ENCODE measurements at places on chromosomes 3 and 15.

DNA sequence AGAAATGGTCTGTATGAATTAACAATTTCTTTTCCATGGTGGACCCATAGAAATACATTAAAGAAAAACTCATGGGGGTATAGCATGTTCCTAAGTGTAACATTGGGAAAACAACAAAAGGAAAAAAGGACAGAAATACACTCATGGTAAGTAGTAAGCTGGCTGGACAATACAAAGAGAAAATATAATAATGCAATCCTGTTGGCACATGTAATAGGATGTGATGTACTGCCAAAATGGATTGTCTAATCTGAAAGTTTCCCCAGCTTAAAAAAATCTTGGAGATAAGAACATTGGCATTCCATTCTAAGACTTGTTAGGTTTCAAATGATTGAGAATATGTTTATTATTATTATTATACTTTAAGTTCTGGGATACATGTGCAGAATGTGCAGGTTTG lies 128.1 kb downstream of the MBNL1 start:
- DNase-seq, result no peak

- DNase-seq, result no peak
Measured at GRCh38 chr3:41224120-41224806, 25.0 kb downstream of the CTNNB1 start.

GRCh38 chr3:134910026-134910425 lies 115.0 kb downstream of the EPHB1 start:
- no peak for DNase-seq

DNA sequence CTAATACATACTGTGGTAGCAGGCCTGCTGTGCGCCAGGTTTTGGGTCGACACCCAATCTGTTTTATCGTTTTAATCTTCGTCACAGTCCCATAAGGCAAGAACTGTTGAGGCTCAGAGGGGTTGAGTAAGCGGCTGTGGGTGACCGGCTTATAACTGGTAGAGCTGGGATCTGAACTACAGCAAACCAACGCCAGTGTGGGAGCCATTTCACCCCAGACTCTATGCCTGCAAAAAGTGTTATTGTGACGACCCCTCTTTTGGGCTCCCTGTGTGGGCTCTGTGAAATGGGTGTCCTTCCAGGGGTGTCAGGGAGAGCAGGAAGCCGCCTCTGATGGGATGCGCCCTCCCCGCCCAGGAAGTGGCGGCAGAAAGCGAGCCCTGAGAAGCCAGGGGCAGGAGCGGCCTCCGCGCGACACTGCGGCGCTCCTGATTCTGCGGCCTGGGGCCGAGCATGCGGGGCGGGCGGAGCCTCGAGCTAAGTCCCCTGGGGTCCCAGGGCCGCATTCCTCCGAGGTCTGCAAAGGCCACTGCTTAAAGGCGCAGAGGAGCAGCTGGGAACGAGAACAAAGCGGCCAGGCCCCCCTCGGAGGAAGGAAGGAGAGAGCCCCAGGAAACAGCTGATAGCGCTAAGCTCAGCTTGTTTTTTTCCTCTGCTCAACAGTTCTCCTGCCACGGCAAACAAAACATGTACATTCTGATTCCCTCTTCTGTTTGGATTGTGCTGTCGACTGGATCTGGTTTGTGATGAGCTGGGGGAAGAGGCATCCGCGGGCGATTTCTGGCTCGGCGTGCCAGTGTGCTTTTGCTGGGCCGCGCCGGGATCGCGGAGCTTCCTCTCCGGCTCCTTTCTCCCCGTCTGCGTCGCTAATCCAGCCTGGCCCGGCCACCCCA lies 33.9 kb downstream of the GRK7 start:
- no peak for DNase-seq

DNA sequence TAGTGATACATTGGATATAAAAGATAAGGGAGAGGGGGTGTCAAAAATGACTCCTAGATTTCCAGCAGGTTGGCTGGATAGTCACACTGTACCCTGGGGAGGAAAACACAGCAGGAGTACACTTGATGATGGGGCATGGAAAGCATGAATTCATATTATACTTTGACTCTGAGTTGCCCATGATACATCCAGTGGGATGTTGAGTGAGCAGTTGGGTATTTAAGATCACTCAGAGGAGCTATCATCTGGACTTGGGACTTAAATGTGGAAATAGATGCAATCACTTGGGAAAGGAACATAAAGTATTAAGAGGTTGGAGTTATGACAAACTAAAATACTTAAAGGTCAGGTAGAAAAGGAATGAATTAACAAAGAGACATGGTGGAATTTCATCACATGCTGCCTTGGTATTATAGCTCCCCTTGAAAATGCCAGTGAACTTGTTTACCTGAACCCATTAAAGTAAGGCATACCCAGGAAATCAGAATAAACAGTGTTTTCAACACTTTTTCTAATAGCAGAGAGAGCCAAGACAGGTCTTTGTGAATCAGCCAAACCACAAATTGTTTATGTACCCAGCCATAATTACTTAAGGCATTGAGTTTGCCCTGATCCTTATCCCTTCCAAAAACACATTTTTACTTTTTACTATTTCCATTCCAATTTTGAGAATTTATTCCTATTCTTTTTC lies 49.9 kb upstream of the ABI3BP start:
- no peak for DNase-seq

- no peak for DNase-seq
Measured at GRCh38 chr3:184500344-184500923, 61.2 kb upstream of the EPHB3 start.

DNA sequence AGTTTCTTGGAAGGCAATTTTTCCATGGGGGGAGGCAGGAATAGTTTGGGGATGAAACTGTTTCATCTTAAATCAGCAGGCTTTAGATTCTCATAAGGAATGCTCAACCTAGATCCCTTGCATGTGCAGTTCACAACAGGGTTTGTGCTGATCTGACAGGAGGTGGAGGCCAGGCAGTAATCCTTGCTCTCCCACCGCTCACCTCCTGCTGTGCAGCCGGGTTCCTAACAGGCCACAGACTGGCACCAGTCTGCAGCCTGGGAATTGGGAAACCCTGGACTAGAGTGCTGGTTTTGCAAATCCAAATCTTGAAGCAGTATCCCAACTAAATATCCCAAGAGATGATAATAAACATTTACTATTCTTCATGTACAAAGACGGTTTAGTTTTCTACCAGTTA lies 256.3 kb upstream of the TMCO5A start:
- DNase-seq, result no peak
